NCI-H1105 (cell line): ENCODE measurements at places on chromosomes 2 and 18.
A peak's percentile ranks its signal among the peaks of the same experiment; 100 is the strongest.

GRCh38 chr2:204971206-204971907 is 426.1 kb downstream of the PARD3B start:
- DNase-seq, result no peak

- no peak for DNase-seq
Observed at GRCh38 chr2:74181739-74182138, 3.1 kb upstream of the MOB1A start.

DNA sequence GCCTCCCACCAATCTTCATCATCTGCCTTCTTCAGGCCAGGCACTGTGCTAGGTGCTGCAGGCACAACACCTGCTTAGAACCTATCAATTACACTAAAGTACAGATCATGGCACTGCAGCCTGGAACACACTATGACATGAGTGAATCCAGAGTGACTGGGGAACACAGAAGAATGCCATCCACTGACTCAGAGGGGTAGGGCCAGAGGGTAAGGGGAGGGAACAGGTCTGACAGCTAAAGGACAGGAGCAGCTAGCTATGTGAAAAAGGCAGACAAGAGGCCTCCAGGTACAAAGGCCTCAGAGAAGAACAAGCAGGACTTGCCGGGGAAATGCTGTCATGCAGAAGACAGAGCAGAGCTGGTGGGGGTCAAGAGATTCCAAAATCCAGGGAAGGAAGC is 53.3 kb upstream of the ACAA2 start:
- no peak for DNase-seq

- DNase-seq, result no peak
Observed at GRCh38 chr18:55069497-55069896, 110.2 kb upstream of the CCDC68 start.

DNA sequence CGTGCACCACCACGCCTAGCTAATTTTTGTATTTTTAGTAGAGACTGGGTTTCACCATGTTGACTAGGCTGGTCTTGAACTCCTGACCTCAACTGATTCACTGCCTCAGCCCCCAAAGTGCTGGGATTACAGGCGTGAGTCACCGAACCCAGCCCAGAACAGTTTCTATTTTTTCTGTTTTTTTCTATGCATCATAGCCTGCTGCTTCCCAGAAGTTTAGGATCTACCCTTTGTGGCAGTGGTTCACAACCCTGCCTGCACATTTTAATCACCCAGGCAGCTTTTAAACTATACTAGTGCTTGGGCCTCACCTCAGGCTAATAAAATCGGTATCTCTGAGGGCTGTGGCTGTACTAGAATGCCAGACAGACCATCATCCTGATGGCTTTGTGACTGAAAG is 39.7 kb upstream of the SOCS6 start:
- DNase-seq, result no peak

GRCh38 chr2:61262699-61263098 is 100.7 kb downstream of the C2orf74 start:
- no peak for DNase-seq

- no peak for DNase-seq
Observed at GRCh38 chr2:44498551-44498950, 136.8 kb downstream of the CAMKMT start.

DNA sequence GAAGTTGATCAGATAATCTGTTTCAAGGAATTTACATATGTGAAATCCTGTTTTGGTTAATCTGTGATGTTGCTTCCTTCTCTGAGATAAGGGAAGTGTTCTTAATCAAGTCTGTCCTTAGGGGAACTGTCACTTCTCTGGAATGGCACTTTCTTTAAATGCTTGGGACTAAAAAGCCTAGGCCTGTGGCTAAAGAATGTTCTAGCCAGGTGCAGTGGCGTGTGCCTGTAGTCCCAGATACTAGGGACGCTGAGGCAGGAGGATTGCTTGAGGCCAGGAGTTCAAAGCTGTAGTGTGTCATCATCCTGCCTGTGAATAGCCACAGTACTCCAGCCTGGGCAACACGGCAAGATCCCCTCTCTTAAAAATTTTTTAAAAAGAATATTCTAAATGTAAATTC is 217.6 kb upstream of the SIX3 start:
- no peak for DNase-seq

- DNase-seq, result no peak
Observed at GRCh38 chr2:241092677-241093076, 9.4 kb downstream of the MTERF4 start.

DNA sequence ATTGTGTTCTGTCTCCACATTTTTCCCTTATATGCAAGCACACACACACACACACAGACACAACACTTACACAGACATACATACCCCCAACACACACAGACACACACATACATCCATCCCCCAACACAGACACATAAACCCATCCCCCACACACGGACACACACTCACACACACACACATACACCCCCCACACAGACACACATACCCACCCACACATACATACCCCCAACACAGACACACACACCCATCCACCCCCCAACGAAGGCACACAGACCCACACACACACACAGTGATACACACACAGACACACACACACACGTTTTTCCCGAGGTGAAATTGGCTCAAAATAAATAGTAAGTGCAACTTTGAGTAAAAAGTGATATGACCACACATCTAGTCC is 41.6 kb upstream of the CUL3 start:
- no peak for DNase-seq

DNA sequence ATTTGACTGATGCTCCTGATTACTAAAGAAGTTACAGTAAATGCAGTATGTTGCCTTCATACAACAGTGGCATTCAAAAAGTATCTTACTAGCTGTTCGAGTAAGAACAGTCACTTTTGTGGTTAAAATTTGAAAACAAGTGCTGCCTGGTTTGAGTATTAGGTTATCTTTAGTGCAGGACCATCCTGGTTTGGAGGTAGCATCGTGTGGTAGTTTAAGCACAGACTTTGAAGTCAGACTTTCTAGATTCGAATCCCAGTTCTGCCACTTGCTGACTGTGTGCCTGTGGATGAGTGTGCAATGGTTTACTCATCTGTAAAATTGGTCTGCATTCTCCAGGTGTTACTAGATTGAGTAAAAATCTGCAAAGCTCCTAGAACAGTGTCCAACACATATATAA is 96.8 kb downstream of the SGPP2 start:
- DNase-seq, result no peak

GRCh38 chr2:1234731-1235308 is 178.4 kb upstream of the TPO start:
- no peak for DNase-seq

- no peak for DNase-seq
Observed at GRCh38 chr2:210038078-210038477, 35.6 kb downstream of the RPE start.

DNA sequence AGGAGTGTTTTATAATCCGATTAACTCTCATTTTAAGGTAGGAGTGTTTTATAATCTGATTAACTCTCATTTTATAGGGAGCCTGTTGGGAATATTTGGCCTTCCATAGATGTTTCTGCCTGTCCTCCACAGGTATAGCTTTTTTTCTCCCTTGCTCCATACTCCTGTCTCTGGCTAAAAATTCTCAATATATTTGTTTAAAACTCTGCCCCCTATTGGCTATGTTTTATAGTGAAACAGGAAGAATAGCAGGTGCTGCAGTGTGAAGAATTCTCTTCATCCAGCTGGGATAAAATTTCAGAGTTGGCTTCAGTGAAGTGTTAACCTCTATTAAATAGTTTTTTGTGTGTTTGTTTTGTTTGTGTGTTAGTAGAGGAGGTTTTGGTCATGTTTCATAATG is 1046.0 kb upstream of the TMEFF2 start:
- no peak for DNase-seq

DNA sequence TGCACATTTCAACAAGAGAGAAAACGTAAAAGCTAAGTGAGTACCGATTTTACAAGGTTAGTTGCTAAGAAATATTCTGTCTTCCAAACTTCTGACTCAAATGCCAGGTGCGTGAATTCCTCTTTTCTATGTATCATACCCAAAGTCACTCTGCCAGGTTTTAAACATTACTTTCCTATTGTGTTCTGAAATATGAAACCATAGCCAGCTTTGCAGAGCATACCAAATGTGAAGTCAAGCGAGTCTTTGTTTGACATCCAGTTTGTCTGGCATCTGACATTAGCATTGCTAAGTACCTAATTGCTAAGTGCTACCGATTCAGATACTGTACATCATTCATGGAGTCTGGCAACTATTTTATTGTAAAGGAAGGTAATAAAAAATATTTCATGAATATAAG is 321.9 kb upstream of the GALNT5 start:
- peak; percentile 80 for DNase-seq

DNA sequence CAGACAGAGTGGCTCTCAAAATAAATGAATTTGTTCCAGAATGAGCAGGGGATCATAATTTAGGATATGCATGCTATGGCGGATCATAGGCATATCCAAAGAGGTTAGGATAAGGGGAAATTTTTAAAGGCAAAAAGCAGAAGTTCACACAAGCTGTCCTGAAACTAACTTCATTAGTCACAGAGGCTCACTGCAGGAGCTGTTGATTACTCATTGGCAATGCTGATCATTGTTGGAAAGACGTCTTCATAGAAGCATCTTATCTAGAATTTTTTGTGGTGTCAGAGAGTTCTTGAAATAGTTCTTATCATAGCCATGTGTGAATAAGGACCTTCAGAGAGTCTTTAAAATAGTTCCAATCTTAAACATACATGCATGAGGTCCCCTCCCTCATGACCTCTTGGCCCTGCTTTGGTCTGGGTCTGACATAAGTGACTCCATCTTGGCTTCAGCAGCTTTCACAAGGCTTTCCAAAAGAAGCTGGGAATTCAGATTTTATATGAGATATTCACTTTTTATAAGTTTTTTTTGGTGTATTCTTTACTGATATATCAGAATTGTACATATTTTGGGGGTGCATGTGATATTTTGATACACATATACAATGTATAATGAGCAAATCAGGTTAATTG is 7.5 kb upstream of the CCDC195 start:
- no peak for DNase-seq

DNA sequence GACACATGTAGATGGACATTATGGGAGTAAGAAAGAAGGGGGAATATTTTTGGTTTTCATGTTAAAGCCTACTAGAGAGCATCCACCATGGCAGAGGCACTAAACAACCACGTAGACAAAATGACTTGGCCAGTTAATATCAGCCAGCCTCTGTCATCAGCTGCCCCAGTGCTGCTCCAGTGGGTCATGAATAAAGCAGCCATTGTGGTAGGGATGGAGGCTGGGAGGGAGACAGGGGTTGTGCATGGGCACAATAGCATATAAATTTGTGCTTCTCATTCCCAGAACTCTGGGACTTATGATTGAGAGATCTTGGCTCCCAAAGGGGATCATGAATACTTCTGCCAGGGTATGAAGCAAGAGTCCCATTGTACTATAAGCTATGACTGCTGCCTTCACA is 31.1 kb upstream of the CXCR4 start:
- no peak for DNase-seq

GRCh38 chr2:168075446-168075845 is 171.9 kb downstream of the STK39 start:
- no peak for DNase-seq

- no peak for DNase-seq
Observed at GRCh38 chr2:140117386-140117785, 1337.2 kb upstream of the NXPH2 start.

DNA sequence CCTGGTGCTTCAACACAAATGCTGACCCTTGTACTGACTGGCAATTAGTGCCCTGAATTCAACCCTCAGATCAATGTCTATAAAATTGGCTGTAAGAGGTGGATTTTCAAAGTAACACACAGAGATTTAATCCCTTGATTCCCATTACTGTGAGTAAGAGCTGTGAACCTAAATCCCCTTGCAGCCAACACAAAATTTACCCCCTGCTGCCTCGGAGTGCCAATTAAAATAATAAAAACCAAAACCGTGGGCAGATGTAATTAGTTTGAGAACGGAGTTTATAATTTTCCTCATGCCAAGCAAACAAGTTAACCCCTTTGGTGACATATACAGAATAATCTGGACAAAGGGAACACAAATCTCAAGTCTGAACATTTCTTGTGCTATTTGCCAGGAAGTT is 55.8 kb upstream of the REV1 start:
- DNase-seq, result no peak

DNA sequence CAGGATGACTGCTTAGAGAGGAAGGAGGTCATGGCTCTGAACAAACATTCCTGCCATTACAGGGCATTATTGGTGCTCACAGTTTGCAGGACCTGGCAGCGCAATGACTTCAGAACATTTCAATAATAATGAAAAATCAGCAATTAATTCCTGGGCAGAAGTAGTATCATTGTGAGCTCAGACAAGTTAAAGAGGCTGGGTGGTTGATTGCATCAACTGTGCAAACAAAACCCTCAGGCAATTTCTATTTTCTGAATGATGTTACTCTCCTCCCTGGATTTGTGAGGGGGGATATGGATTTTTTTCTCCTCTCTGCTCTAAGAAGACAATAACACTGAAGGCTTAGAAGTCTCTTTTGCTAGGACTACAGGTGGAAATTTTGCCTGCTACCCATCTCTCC is 168.1 kb upstream of the TACR1 start:
- peak; percentile 35 for DNase-seq

DNA sequence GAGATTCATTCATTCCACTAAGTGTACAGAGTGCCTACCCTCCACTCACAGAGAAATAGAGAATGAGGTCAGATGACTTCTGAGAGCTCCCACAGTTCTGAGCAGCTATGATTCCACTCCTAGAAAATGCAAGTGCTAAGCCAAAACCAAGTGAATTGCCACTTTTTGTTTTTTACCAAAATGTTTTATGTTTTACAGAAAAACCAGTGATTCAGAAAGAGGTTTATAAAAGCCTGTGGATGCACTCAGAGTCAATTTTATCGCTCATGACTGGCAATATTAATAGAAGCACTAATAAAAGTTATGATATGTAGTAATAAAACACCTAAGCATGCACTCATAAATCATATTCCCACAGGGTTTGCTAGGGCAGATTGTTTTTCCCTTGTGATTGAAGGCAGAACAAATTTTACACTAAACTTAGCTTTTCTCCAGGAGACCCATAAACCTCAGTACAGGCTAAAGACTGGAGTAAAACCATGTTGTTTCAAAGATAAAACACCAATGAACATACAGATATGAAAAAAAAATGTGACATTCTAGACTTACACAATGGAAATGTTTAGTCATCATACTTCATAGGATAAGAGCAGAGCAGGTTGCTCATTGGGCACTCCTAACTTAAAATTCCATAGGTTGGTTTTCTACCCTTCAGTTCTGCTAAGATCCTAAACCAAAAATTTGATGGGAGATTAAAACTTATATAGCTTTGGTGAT is 67.5 kb downstream of the PDK1 start:
- DNase-seq, result no peak

GRCh38 chr2:17735864-17736263 is 17.7 kb downstream of the SMC6 start:
- DNase-seq, result no peak

DNA sequence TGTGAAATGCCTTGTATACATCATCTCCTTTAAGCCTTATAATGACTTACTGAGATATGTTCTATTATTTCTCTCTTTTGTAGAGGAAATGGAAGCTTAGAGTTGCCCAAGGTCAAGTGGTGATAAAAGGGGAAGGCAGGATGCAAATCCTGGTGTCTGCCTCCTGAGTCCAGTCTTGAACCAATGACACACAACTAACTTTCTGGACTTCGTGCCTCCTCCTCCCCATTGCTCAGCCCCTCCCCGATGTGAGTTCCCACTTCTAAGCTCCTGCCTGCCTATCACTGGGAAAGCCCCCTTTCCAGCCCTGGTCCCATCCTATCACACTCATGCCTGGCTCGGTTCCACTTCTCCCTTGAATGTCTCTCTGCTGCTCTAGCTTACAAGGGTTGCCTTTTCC is 6.9 kb upstream of the CTIF start:
- DNase-seq, result no peak
